Stimulated activated CD8-positive, alpha-beta memory T cell treated with anti-CD3 and anti-CD28 coated beads, Interleukin-2, amount 100 ng/mL, for 1 hour (primary cell): ENCODE measurements at places on chromosomes 12 and 14.

- DNase-seq = no peak
These were observed 11.2 kb downstream of the BCL2L14 start for GRCh38 chr12:12081836-12082497.

- no peak for DNase-seq
These were observed 22.2 kb downstream of the UBE2N start for GRCh38 chr12:93419388-93420034.

DNA sequence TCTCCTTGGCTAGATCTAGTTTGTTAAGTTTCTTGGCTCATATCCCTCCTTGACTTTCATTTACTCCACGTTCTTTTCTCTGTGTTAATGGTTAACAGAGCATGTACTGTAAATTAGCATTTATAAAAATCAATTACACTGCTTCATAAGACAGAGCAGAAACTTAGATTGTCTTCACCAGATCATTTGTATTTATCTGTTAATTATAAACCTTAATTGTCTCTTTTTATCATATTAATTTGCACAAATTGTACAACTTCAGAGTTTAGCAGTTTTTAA, 221.2 kb upstream of the EGLN3 start:
- no peak for DNase-seq

DNA sequence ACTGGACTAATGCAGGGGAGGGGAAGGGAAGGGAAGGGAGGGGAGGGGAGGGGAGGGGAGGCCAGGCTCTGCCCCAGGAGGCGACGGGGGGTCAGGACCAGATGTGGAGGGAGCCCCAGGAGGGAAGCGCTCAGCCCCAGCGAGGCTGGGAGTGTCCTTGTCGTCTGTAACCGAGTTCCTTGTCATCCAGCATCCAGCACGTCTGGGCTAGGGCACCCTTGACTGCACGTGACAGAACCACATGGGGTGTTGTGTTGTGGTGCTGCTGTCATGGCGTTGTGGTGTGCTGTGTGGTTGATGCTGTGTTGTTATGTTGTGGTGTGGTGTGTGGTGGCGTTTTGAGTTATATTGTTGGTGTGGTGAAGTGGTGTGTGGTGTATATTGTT, 28.4 kb upstream of the SFSWAP start:
- DNase-seq = no peak

- no peak for DNase-seq
These were observed 9.5 kb downstream of the TMEM132C start for GRCh38 chr12:128276471-128276870.

DNA sequence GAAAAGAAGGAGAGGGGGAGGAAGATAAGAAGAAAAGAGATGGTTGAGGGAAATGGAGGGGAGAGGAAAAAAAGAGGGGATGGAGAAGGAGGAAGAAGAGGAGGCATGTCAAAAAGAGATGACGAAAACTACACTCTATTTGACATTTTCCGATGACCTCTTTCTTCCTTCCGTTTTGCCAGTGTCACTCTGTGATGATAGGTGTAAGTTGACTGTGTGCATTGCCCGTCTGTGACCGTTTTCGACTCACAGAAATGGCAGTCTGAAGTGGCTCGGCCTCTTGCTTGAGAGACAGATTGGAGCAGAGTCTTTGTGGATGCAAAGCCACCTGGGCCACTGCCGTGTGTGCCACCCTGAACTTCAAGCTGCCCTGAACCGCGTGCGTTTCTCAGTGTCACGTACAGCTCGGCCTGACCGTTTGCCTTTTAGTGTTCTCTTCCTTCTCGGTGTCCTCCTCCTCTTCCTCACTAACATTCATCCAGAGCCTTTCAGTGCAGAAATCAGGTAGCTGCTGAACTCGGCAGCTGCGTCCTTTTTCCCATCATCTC, 32.7 kb downstream of the ELK3 start:
- no peak for DNase-seq
